ENCODE measurements at places on chromosomes 2 and 18.

DNA sequence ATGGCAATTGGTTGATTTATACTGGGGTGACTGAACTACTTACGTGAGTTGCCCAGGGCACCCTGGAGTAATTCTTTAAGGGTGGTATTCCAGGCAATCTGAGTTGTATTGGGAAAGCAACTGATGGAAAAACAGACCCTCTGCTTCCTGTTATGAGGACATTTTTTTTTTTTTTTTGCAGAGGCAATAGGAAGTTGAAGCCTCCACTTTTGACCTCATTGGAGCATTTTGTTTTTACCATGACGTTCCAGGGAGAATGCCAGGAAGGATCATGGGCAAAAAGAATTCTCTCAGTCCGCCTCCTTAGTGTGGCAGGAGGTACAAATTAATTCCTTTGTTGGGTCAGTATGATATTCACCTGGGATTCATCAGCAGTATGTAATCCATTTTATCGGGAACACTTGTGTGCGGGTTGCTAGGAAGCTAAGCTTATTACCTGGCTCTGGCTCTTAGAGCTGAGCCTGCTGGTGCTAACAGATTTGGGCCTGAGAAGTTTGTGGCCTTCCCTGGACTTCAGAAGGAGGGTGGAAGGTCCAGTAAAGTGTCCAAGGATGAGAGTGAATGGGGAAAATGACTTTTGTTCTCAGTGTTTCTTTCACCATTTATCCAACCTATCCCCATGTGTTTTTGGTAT lies 272.9 kb upstream of the EPAS1 start:
- DNase-seq = no peak

GRCh38 chr18:3722649-3723433 lies 272.9 kb downstream of the TGIF1 start:
- no peak for DNase-seq

DNA sequence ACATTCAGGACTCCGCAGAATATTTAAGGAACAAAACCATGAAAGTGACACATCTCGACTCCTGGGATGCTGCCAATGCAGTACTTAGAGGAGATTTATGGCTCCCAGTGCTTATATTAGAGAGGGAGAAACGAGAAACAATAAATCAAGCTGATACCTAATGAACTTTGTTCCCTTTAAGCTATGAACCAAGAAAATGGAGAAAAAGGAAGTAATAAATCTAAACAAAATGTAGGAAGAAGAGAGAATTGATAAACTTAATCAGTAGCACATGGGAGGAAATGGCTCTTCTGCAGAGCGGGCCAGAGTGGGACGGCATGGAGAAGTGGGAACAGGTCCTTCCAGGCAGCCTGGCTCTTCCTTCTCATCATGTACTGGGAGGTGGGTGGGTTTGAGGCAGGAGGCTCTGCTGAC lies 42.7 kb downstream of the NPPC start:
- DNase-seq = no peak

GRCh38 chr2:176643646-176644045 lies 374.4 kb downstream of the MTX2 start:
- no peak for DNase-seq

- no peak for DNase-seq
Observed at GRCh38 chr2:176865336-176865735, 347.3 kb upstream of the HNRNPA3 start.

GRCh38 chr2:134682726-134683125 lies 36.1 kb downstream of the TMEM163 start:
- DNase-seq = no peak

GRCh38 chr2:26270373-26270772 lies 25.6 kb downstream of the HADHB start:
- no peak for DNase-seq

DNA sequence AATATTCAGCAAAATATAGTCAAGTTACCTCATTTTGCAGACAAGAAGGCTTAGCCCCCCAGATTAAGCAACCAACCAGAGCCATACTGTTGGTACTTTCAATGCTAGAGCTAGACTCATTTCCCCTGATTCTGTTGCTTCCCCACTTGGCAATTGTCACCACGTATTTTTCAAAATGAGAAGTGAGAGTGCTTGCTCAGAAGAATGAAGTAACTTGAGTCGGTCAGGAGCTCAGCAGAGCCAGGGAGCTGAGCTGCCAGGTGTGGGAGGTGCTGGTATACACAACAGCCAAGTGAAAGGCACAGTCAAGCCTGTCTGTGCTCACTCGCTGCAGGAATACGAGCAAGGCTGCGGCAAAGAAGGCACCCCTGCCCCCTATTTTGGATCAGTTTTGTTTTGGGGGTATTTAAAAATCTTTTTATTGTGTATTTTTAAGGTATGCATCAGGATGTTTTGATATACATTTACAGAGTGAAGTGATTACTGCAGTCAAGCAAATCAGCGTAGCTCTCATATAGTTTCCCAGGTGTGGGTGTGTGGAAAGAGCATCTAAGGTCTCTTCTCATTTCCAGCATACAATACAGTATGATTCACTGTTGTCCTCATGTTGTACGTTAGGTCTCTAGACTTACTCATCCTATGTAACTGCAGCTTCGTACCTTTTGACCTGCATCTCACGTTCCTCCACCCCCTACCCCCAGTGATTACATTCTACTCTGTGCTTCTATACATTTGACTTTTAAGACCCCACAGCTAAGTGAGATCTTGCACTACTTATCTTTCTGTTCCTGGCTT lies 62.4 kb downstream of the MRPS9 start:
- no peak for DNase-seq
